ENCODE measurements at places on chromosomes 2 and 18. TPM values are rescaled to one million over a fixed set of nuclear protein-coding genes. Genes with fewer than 3 reads are reported as not detected.

Gene COL5A2
- 22.7 TPM for total RNA-seq

Gene ACTR1B
- 59.1 TPM for total RNA-seq

Gene SH3BP4
- 45.9 TPM for total RNA-seq

Gene DLX1
- total RNA-seq: 7.0 TPM

DNA sequence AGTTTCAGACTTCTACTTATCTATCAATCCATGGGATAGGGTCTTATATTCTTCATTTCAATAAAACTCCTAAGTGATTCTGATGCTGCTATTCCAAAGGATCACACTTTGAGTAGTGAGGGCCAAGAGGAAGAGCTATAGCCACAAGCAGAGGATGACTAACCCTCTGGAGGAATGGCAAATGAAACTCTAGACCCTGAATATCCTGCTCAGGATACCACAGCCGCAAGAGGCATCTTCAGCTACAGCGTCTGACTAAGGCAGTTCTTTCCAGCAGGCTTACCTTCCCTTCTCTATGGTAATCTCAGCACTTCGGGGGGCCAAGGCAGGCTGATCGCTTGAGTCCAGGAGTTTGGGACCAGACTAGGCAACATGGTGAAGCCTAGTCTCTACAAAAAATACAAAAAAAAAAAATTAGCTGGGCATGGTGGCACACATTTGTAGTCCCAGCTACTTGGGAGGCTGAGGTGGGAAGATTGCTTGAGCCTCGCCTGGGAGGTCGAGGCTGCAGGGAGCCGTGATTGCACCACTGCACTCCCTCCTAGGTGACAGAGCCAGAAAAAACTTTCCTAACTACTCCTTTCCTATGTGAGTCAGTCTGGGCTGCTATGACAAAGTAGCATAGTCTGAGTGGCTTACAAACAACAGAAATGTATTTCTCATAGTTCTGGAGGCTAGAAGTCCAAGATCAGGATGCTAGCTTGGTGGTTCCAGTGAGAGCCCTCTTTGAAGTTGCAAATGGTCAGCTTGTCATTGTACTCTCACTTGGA lies 371.9 kb downstream of the IRS1 start:
- peak; percentile 84 for DNase-seq

DNA sequence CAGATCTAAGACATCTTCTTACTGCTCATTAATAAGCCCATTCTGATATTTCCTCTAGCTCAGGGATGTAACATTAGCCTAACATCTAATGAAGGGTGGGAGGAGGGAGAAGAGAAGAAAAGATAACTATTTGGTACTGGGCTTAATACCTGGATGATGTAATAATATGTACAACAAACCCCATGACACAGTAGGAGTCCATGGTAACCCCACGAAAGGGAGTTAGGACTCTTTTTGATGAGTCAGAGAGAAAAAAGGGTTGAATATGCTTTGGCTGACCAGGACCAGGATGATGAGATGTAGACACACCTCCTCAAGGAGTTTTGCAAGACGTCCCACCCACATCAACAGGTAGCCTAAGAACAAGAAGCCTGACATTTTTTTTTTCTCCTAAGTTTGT lies 34.4 kb upstream of the DLX2 start:
- DNase-seq: no peak

DNA sequence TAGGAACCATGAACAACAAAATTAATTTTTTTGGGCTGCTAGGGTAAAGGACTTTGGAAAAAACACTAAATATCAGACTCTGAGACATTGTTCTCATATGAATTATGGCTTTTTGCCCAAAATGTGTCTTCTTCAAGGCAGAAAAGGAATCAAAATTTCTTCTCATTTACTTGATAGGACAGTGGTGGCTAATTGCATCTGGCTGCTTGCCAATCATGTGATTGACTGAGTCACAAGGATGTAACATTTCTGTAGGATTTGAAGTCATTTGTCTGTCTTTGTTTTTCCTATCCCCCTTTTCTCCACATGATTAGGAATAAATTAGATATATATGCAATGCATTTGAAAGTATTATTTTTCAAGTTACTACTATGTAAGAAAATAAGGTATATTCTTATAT lies 130.2 kb downstream of the SLC4A10 start:
- DNase-seq: no peak

DNA sequence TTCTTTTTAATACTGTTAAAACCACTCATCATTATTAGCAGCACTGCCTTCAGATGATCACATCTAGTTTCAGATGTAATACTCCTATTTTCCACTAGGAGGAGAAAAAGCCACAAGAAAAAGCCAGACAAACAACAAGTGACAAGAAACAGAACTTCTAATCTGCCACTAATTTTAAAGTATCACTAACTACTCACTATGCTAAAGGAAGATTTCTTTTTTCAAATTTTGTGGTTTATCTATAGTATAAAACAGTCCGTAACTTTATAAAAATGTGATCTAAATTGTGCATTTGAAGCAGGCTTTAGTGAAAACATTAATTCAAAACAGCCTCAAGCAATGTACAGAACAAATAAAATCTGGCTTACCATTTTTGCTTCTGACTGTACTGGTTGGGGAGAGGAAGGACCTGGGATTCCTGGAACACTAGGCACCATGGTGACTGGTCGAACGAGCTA lies 56.8 kb downstream of the ATF2 start:
- peak; percentile 23 for DNase-seq

DNA sequence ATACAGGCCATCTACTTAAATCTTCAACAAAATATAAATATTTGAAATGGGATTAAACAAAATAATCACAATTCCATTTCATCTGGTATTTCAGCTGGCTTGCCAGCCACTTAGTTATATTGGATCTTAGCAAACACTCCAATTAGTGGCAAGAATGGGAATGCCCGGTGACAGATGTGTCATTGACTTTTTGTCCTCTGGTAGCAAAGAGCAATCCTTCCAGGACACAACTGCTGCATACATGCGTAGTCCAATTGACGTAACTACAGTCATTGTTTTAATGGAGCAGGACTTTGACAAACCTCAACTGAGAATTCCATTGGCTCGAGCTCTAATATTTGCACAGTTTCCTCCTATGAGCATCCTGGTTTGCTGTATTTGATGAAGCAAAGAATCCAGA lies 69.9 kb downstream of the RNF152 start:
- DNase-seq: no peak

DNA sequence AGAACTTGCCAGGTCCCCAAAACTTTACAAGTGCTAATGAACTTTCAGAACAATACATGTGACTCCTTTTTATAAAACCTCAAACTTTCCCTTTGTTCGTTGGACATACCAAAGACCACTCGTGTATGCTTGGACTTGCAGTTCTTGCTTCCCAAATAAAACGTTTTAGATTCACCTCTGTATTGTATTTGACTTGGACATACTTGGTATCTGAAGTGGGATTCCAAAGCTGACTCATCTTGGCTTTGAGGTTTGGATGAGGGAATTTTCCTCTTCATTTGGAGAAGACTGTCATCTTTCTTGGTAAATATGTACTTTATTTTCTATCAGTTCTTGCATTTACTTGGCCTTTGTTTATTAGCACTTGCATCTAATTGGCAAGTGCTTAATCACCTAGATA lies 8.0 kb upstream of the CYB5A start:
- DNase-seq: no peak

DNA sequence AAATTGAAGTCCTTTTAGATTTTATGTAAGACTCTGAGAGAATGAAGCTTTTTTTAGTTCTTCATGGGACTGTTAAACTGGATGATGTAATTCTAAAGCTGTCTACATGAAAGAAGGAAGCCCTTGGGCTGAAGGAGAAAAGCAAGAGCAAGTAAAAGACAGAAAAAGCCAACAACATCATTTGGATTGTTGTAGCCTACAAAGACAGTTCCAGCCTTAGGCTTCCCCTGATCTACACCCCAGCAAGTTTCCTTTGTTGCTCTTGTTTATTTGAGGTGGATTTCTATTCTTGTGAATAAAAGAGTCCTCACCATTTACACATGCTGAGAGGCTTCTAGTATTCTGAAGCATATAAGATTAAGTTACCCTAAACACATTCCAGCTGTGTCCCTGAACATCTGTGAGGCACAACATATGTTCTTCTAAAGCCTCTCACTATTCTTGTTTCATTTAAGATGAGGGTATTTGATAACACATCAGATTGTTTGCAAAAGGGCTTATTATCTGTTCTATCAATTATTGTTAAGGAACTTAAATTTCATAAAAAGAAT lies 377.8 kb downstream of the LNPK start:
- DNase-seq: no peak

- no peak for DNase-seq
These were observed 705.9 kb downstream of the CCDC85A start for GRCh38 chr2:56889738-56890137.

GRCh38 chr2:145524836-145525235 lies 1004.9 kb upstream of the ZEB2 start:
- DNase-seq: no peak

DNA sequence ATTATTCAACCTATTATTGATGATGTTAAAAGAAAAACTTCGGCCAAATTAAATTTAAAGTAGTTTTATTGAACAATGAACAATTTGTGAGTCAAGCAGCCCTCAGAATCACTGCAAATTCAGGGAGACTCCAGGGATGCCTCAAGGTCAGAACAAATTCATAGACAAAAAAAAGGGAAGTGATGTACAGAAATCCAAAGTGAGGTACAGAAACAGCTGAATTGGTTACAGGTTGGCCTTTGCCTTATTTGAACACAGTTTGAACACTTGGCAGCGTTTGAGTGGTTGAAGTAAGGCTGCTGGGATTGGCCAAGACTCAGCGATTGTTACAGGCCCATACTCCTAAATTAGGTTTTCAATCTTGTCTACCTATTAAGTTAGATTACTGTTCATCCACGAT lies 47.4 kb upstream of the DSG1 start:
- no peak for DNase-seq

GRCh38 chr2:3349211-3349693 lies 28.4 kb downstream of the EIPR1 start:
- DNase-seq: no peak

GRCh38 chr2:61707984-61708852 lies 145.6 kb downstream of the FAM161A start:
- DNase-seq: peak; percentile 61

GRCh38 chr2:25119263-25119662 lies 49.1 kb downstream of the POMC start:
- DNase-seq: no peak

- peak; percentile 98 for DNase-seq
These were observed 458.6 kb downstream of the FBXO15 start for GRCh38 chr18:73688851-73689711.

DNA sequence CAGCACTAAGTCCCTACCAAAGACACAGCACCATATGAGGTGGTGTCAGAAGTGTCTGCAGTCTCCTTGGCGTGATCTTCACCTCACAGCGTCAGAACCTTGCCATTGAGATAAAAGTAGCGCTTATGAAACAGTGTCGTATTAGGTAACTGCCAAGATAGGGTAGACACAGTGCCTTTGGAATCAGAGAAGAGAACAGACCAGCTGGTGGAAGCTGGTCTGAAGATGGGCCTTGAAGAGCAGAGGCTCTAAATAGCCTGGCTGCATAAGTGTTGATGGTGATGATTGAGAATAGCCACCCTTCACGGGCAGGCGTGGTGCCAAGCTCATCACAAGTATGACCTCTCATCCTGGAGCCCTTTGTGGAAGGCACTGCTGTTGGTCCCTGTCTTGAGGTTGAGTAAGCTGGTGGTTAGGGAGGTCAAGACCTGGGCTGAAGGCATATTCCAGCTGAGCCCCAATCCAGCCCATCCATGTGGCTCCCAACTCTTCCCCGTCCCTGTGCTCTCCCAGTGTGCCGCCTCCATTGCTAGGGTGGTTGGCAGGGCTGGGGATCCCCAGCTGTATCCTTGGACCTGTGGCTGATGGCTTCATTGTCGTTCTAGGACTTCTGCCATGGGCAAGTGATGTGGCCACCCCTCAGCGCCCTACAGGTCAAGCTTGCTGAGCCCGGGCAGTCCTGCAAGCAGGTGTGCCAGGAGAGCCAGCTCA lies 187.4 kb downstream of the MGAT5 start:
- no peak for DNase-seq

Data from foreskin keratinocyte (primary cell).